ENCODE measurements at places on chromosomes 12 and 14.

GRCh38 chr14:24370748-24371147, 2.8 kb downstream of the NFATC4 start:
- no peak for DNase-seq

- DNase-seq, result no peak
Observed at GRCh38 chr14:92144708-92145107, 22.9 kb downstream of the CPSF2 start.

GRCh38 chr12:2624543-2625288, 170.1 kb upstream of the FKBP4 start:
- DNase-seq, result no peak

- DNase-seq, result no peak
Observed at GRCh38 chr12:53530061-53530460, 22.8 kb upstream of the NPFF start.

GRCh38 chr14:101895256-101895655, 69.1 kb upstream of the DYNC1H1 start:
- DNase-seq, result no peak

GRCh38 chr12:10027721-10028120, 2.8 kb upstream of the CLEC9A start:
- no peak for DNase-seq

- no peak for DNase-seq
Observed at GRCh38 chr12:32062881-32063280, 43.8 kb upstream of the BICD1 start.
